Stimulated activated CD8-positive, alpha-beta memory T cell treated with anti-CD3 and anti-CD28 coated beads, Interleukin-2, amount 100 ng/mL, for 1 hour (primary cell): ENCODE measurements at places on chromosomes 5 and 9.

- no peak for DNase-seq
Measured at GRCh38 chr5:79229357-79230174, 6.4 kb upstream of the JMY start.

GRCh38 chr5:171207256-171207847 lies 101.7 kb upstream of the TLX3 start:
- DNase-seq = no peak

GRCh38 chr5:163504079-163504931 lies 1.1 kb upstream of the MAT2B start:
- DNase-seq = no peak

DNA sequence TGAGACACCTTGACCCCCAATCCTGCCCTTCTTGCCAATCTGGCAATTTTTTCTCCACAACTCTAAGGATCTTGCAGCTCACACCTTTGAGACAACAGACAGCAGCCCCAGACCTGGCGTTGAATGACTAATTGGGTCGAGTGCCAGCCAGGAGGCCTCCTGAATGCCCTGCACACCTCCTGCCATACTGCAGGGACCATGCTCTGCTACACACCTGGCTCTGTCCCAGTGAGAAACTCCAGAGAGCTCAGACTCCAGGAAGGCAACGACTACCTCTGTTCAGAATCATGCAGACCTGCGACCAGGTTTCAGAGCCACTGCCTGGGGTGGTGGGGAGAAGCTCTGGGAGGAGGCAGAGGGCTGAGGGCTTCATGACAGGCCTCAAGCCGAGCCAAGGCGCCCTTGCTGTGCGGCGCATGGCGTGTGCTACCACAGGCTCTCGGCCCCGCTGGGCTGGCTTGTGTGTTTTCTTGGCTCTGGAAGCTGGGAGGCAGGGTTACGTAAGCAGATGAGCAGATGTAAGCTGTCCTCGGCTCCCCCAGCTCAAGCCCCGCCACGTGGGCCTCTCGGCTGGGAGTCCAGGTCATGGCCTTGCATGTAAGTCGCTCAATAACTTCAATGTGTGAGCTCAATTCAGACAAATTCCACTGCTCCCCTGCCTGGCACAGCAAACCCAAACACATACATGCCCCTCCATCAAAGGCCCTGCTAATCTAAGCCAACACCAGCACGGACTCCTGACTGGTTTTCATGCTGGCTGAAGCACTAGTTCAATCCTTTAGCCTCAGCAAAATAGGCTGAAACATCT lies 27.5 kb downstream of the B4GALT1 start:
- no peak for DNase-seq

DNA sequence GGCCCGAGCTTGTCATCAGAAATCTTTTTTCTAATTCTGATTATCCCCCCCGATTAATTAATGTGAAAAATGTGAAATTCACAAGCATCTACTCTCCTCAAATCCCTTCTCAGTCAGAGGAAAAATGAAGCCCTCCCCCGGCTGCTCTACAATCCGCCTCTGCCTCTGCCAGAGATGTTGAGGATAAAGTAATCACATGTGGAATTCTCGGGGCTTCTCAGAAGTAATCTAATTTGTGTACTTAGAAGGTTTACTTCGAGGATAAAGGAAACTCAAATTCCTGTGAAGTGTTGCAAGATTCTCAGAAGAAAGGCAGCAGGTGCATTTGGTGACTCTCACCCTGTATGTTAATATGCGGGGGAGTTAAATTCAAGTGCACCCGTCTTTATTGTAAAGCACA lies 726.1 kb upstream of the ADAMTS16 start:
- DNase-seq = no peak

DNA sequence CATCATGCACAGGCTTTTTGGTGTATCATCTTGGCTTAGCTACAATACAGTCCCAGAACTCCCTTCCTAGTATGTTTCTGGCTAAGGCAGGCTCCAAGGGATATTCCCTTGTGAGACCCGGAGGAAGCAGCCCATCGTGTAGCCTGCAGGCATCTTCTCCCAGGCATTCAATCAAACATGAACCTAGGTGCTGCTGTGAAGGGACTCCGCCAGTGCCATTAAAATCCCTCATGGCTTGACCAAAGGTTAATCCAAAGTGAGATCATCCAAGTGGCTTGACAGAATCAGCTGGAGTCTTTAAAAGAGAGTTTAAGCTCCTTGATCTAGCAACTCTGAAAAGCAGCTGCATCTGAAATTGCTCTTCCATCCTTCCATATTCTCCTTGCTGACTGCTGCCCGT lies 333.9 kb downstream of the DIRAS2 start:
- no peak for DNase-seq

- DNase-seq = no peak
Measured at GRCh38 chr5:135015942-135016341, 18.1 kb downstream of the PITX1 start.

DNA sequence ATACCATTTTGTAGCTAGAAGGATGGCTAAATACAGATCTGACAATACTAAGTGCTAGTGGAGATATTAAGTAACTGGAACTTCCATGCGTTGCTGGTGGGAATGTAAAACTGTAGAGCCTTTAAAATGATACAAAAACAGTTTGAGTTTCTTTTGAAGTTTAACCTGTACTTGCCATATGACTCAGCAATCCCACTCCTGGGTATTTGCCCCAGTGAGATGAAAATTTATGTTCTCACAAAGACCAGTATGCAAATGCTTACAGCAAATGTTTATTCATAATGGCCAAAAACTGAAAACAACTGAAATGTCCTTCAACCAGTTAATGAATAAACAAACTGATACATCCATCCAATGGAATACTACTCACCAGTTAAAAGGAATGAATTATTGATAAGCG lies 137.3 kb downstream of the SLC12A2 start:
- no peak for DNase-seq

GRCh38 chr9:7320139-7320538 lies 479.4 kb downstream of the DMAC1 start:
- no peak for DNase-seq

DNA sequence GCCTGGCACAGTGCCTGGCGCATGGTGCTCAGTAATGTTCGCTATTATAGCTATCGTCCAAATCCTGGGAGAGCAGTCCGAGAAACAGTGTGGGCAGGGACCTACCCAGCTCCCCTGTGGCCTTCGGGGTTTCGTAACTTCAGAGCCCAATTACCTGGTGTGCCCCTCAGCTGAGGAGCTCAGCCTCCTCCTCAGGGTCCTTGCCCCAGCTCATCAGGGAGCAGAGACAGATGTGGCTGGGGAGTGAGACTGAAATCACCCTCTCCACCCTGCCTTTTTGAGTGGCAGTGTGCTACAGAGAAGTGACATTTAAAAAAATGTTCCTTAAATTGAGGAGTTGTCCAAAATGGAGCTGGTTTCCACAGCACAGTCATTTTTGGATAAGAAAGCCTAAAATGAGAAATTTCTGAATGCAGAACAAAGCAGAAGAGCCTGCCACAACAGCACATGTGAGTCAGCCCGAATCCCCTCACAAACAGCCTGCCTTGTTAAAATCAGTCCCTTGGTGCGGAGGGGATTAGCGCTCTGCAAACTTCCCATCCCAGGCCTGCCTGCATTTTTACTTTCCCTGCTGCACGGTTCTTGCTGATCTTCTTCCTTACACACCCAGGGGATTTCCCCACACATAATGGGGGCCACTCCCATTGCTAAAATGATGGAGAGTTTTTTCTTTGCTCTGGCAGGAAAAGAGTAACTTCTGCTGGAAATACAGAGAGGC lies 78.1 kb upstream of the PITX1 start:
- no peak for DNase-seq

- no peak for DNase-seq
Measured at GRCh38 chr9:117092582-117092981, 322.3 kb downstream of the ASTN2 start.

DNA sequence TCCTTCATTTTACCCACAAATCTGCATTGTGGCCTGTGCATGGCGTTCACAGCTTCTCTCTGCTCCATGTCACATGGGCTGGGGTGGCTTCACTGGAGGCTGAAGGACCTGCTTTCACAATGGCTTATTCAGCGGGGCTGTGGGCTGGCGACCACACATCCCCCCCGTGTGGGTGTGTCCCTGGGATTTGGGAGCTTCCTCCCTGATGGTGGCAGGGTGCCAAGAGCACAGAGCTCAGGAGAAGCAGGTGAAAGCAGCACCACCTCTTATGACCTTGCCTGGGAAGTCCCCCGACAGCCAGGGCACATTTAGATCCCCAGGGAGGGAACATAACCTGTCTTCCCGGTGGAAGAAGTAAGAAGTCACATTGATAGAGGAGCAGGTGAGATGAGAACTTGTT lies 5.0 kb upstream of the MED10 start:
- no peak for DNase-seq

GRCh38 chr5:132344775-132345514 lies 24.6 kb upstream of the SLC22A5 start:
- DNase-seq = no peak

DNA sequence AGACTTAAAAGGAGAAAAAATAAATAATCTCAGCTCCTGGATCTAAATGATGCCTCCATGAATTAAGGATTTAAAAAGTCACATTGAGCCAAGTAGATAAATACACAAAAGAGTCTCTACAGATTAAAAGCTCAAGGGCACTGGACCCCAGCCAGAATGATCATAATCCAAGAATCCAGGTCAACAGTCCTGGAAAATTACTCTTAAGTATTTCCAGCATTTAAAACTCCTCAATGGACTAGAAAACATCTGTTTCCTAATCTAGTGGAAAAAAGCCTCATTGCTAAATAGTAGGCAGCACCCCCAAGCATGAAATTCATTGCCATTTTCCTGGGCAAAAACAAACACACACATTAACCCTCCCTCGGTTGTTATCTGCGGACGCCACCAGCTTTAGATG lies 96.8 kb downstream of the FRMD3 start:
- DNase-seq = no peak

DNA sequence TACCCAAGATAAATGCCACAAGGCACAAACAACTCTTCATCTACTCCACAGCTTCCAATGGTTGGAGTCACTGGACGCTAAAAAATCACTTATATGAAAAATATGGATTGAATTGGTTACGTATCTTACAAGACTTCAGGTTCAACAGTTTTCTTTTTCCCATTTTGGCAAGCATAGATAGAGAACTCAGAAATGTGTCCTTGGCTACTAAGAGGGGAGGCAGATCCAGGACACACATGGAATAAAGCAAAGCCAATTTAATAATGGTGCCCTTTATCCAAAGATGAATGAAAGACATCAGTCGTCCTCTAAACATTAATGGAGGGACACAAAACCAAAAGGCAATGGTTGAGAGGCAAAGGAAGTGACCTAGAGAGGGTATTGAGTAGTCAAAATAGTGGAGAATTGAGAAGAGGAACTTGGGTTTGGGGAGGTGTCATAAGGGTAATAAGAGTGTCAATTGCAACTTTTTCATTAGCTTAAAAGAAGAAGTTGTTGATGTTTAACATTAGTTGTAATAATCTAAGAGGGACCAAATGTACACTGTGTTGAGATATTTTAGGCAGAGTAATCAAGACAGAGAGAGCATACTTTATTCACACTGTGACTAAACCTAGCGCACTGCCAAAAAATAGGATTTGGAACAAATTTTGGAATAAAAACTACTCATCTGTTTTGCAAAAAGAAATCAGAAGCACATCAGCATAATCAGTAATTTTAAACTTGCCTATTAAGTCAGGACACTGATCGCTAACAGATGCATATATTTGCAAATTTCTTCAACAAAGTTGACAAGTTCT lies 308.2 kb downstream of the ARL15 start:
- DNase-seq = no peak
